ENCODE measurements at places on chromosomes 16 and 17.
A peak's percentile ranks its signal among the peaks of the same experiment; 100 is the strongest.

- DNase-seq: no peak
Observed at GRCh38 chr16:56936491-56936890, 4.5 kb downstream of the HERPUD1 start.

- DNase-seq: no peak
Observed at GRCh38 chr17:17853811-17854447, 17.1 kb upstream of the SREBF1 start.

- DNase-seq: no peak
Observed at GRCh38 chr17:27985306-27985705, 57.2 kb upstream of the NLK start.

DNA sequence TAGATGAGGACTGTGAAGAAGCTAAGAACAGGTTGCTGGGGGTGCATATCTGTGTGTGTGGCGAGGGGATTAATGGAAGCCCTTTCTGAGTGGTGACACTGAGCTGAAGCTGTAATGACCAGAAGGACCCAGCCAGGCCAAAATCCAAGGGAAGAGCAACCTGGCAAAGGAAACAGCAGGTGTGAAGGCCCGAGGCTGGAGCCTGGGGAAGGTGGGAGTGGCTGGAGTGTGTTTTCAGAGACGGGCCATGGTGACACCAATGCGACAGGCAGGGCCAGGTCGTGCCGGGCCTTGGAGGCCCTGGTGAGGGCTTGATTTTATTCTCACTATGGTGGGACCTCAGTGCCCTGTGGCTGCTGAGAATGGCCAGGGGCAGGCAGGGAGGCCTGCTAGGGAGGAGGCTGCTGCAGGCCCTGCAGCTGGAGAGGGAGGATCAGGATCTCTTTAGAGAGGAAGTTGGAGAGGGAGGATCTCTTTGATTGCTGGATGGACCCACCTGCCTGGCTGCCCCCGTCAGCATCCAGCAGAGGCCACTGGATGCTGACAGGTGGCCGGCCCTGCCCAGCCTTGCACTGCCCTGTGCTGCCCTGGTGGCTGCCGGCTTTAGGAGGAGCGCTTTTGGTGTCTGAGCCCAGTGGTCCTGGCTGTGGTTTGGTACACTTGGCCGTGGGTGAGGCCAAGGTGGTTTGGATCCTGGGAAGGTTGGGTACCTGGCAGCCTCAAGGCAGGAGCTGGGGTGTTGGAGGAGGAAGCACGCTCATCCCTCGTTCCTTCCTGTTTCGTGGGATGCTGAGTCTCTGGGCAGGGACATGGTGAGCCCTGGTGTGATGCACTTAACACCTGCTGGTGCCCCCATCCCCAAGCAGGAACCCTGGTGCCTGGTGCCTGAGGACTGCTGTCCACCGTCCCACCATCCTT is 188.3 kb downstream of the SEC14L1 start:
- DNase-seq: no peak

- no peak for DNase-seq
Observed at GRCh38 chr17:79948945-79949655, 86.6 kb downstream of the TBC1D16 start.

- no peak for DNase-seq
Observed at GRCh38 chr16:48481772-48482171, 96.6 kb upstream of the SIAH1 start.

DNA sequence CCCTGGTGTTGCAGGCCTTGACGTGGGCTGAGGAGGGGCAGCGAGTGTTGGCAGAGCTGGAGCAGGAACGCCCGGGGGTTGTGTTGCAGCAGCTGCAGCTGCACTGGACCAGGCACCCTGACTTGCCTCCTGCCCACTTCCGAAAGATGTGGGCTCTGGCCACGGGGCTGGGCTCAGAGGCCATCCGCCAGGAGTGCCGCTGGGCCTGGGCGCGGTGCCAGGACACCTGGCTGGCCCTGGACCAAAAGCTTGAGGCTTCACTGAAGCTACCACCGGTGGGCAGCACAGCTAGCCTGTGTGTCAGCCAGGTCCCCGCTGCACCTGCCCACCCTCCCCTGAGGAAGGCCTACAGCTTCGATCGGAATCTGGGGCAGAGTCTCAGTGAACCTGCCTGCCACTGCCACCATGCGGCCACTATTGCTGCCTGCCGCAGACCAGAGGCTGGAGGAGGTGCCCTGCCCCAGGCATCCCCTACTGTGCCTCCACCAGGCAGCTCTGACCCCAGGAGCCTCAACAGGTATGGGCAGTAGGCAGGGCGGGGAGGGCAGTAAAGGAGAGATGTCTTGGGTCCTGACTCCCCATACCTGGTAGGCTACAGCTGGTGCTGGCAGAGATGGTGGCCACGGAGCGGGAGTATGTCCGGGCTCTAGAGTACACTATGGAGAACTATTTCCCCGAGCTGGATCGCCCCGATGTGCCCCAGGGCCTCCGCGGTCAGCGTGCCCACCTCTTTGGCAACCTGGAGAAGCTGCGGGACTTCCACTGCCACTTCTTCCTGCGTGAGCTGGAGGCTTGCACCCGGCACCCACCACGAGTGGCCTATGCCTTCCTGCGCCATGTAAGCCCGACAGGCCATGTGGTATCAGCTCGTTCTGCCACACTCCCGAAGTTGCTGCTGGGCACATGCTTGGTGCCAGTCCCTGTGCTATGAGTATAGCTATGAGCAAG is 5.6 kb downstream of the PLEKHG4 start:
- DNase-seq: peak; percentile 39

DNA sequence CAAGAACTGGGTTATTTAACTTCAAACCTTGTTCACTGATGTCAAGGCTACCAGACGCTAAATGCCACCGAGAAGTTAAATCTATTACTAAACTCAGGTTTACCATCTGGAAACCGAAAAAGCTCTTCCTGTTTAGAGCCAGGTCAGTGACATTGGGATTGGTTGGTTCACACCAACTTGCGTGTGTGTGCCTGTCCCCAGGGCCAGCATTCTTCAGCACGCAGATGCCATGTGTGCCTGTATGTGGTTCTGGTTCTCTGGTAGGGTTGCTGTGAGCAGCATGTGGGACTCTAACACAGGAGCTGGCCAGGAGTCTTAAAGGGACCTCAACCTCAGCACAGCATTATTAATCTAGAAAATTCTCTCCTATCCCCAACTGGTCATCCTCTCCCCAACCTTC is 18.1 kb upstream of the TBX2 start:
- no peak for DNase-seq

GRCh38 chr17:33291248-33292200 is 1.6 kb downstream of the ASIC2 start:
- no peak for DNase-seq

GRCh38 chr17:57355090-57355859 is 99.0 kb downstream of the MSI2 start:
- DNase-seq: no peak

DNA sequence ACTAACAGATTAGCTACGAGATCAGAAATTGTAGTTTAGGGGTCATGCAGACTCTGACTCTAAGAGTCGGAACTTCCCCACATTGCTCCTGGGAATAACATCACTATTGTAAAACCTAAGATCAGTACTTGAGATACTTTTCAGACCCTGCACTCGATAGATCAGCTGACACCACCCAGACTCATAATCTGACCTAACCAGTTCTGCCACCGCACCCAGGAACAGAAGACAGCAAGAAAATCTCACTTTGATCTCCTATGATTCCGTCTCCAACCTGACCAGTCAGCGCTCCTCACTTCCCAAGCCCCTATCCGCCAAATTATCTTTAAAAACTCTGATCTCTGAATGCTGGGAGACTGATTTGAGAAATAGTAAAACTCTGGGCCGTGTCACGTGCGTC is 27.2 kb upstream of the ASGR2 start:
- DNase-seq: no peak

DNA sequence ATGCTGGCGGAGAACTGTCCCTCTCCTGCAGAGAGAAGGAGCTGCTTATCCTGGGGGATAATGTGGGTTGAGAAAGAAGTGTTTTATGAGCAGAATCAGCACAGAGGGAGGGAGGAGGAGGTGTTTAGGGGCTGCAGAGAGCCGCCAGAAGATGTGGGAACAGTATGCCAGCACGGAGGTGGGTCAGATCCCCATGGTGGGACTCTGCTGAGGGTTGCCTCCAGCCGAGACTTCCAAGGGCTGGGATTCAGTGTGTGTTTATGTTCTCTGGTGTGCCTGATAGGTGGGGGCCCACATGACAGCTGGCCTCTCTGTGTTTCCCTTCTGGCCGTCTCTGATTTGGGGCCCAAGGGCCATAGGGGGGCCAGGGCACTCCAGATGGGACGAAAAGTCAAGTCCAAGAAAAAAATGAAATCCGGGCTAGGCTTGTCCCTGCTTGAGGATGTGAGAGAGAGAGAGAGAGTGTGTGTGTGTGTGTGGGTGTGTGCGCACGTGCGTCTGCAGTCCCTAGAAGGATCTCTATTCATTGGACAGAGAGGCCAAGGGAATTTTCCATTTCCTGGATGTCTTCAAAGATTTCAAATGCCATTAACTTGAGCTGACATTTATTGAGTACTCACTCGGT is 21.6 kb downstream of the PRKCB start:
- no peak for DNase-seq

GRCh38 chr17:19254651-19255050 is 17.5 kb downstream of the EPN2 start:
- no peak for DNase-seq

- DNase-seq: peak; percentile 17
Observed at GRCh38 chr16:87826798-87827587, 42.3 kb downstream of the SLC7A5 start.

DNA sequence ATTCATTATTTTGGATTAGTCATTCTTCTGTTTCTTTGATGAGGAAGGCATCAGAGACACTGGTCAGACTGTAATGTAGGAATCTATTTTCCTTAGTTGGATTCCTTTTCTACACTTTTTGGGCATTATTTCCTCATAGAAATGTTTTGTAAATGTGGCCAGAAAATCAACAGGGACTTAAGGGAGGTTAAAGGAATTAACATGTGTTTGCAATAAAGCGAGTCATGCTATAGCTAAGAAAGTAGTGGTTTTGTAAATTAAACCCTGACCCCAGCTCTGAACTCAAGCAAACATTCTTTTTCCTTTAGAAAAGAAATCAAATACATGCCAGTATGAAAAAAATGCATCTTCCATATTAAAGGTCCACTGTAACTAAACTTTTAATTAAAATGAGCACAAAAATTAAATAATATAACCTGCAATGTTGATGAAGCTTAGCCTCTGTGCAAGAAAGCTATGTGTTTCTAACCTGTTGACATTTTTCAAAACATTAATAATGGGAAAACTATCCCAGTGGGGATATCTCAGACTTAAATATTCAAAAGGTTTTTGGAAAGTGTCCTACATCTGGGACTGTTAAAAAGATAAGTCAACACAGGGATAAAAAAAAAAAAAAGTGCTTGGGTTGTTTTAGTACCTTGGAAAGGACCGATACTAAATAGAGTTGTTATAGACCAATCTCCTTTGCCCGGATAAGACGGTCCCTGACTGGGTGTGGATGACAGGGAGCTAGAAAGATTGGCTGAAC is 428.0 kb downstream of the CA10 start:
- no peak for DNase-seq

DNA sequence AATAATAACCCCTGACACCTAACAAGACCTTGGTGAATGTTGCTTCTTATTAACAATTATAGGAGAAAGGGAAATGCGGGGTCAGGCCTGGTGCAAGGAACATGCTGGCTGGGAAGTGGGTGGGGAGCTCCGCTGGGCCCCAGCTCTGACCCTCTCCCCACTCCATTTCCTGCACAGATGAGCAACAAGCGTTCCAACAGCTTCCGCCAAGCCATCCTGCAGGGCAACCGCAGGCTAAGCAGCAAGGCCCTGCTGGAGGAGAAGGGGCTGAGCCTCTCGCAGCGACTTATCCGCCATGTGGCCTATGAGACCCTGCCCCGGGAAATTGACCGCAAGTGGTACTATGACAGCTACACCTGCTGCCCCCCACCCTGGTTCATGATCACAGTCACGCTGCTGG is 23.0 kb downstream of the RHBDL3 start:
- no peak for DNase-seq

GRCh38 chr16:66052745-66053144 is 313.7 kb upstream of the CDH5 start:
- no peak for DNase-seq

DNA sequence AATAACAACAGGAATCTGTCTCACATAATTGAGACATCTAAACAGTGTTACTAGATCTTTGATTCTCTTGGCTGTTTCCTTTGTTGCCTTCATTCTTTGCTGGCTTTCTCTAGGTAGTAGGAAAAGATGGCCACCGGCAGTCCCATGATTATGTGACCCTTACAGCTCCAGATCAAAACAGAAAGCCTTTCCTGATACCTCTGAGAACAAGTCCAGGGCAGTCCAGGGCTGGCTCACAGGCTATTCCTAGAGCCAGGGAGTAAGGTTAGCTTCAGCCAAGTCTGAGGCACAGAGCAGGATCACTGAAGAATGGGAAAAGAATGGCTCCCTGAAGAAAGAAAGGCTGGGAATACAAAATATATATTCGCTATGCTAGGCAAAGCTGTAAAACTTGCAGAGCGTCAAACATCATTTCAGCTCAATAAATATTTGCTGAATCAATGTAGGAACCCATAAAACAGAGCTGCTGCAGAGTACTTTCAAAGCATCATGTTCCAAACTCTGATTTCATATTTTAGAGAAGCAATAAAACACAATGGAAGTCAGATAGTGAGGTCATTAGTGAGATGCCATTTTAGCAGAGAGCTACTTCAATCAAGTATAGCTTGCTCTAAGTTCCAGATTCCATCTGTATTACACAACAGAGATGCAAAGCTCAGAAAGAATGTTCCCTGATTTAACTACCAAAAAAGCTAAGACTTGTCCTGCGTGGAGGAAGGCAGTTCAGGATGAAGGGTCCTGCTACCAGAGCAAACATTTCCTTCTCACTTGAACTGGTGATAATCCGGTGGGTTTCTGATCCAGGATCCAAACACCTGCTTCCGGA is 23.4 kb downstream of the ADAT1 start:
- DNase-seq: no peak

- no peak for DNase-seq
Observed at GRCh38 chr16:75100603-75100990, 16.0 kb downstream of the LDHD start.

DNA sequence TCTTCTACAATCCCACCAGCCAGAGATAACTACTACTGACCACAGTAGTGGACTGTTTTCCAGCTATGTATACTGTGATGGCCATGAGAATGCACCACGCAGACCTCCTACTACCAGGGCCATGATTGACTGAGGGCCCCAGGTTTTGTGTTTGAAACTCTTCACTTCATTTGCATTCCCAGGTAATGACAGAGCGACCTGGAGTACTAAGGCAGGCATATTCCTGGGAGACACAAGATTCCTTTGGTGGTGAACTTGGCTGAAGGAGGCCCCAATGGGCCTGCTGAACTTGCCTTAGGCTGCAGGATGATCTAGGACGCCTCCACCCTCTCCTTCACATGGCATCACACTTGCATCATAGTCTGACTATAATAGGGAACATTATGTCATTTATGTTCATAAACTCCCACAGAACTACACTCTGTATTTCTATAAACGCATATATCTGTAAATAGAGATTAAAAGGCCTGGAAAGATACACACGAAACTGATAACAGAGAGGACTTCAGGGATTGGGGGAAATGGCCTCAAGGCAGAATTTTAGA is 30.4 kb downstream of the CLEC19A start:
- no peak for DNase-seq

DNA sequence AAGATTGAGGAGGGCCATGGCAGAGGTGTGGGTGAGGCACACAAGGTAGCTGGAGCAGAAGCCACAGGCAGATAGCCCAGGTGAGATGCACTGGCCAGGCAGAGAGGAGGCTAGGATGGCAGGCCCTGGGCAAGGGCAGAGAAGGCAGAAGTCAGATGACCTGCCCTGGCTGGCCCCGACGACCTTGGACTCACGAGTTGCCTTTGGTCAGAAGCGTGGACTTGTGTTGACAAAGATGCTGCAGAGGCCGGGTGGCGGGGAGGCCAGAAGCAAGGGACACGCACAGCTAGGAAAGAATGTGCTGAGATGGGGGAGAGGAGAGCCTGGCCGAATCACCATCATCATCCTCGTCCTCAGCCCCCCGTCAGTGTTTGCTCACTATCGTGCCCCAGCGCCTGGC is 123.7 kb downstream of the RBFOX3 start:
- no peak for DNase-seq

All from hematopoietic multipotent progenitor cell treated with erythropoietin and hydrocortisone succinate and interleukin-3 and kit ligand, for 15 days (in vitro differentiated cells).